Activated naive CD8-positive, alpha-beta T cell treated with anti-CD3 and anti-CD28 coated beads, Interleukin-2, amount 10 ng/mL, durations not matched to agents 7 days and 5 days (primary cell): ENCODE measurements at places on chromosomes 2 and 18. TPM values are rescaled to one million over a fixed set of nuclear protein-coding genes. Genes with fewer than 3 reads are reported as not detected.

The SP5 gene
- total RNA-seq, result not detected

DNA sequence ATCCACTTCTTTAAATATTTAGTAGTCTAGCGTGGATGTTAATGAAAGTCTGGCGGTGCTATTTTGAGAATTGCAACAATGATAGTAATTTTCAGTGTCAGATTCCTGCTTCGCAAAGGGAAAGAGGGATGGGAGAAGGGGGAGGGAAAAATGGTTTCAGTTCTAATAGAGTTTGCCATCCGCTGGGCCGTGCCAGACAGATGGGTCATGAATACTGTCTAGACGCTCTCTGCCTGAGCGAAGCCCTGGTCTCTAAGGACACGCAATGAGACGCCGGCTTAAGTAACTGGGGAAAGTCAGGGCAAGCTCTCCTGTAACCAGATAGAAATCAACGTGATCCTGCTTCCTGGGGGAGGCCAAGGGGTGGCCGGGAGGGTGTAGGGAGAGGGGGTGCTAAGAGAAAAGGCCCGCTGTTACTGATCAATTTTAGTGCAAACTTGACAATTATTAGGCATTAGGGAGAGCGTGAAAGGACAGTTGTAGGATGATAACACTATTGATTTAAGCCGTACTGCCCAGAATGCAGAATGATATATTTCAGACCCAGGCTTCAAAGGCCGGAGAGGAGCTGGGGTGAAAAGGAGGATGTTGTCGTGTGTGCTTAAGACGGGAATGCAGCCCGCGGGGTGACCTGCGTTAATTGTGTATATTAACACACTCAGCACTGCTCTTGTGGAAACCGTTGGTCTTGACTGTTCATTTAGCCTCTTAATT is 229.2 kb downstream of the LDLRAD4 start:
- H3K27me3 ChIP-seq, result no peaks in the 10 kb centered on the region
- H3K4me1 ChIP-seq, result peaks cover 25% of the 10 kb centered on the region
- DNase-seq, result no peak
- no peak overlapping the region for H3K27ac ChIP-seq
- H3K4me3 ChIP-seq, result no peak overlapping the region

The BCL11A gene
- 0.40 TPM for total RNA-seq

DNA sequence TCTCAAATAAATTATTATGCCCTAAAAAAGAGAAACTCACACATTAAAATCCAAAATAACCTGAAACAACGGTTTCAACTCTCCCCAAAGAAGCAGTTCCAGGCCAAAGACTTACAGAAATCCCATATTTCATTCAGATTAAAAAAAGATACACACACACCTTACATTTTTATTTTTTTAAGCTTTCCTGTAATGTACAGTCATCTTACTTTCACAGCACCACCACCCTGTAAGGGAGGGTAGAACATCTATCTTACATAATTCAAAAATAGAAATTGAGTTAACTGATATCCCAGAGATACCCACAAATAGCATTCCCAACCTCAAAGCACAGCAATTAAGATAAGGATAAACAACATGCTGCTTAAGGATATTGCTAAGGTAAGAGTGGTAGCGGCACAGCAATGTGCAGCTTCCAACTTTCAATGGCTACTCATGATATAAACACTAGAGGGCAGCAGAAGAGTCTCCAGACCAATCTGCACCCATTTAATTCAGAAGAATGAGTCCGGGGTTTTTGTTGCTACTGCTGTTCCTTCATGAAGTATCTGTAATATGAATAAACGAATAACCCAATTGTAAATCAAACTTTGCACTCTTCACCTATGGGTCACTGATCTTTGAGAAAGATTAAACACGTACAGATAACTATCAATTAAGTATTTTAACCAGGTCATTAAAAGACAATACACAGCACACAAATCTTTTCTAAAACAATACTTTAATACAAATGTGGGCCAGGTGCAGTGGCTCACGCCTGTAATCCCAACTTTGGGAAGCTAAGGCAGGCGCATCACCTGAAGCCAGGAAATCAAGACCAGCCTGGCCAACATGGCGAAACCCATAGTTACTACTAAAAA is 11.3 kb downstream of the GFPT1 start:
- peaks cover 8% of the 10 kb centered on the region for H3K4me1 ChIP-seq
- H3K27me3 ChIP-seq, result no peaks in the 10 kb centered on the region
- no peak for DNase-seq
- H3K36me3 ChIP-seq, result peaks cover 7% of the 10 kb centered on the region

DNA sequence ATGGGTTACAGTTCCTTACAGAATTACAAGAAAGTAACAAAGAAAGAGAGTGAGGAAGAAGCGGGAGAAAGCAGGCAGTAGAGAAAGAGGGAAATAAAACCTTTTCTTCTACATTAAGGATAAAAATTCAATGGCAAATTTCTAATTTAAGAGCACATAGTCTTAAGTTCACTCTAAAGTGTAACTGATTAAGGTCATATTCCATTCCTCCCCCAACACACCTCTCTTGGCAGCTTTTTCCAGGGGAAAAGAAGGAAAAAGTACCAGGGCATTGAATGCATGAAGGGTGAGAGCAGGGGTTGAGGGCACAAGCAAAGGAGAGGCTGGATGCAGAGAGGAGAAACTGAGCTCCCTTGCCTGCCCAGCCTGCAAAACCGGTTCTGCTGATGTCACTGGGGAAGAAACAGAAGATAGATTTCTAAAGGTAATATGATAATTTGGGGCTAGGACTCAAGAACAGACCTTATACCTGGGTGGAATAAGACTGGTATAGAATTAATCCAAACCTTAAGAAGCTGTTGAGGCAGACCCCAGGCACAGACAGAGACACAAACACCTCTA is 4.6 kb downstream of the ACMSD start:
- no peaks in the 10 kb centered on the region for H3K4me1 ChIP-seq
- no peak overlapping the region for H3K4me3 ChIP-seq
- peaks cover 16% of the 10 kb centered on the region for H3K27me3 ChIP-seq
- H3K27ac ChIP-seq, result no peak overlapping the region
- no peak for DNase-seq
- H3K36me3 ChIP-seq, result no peaks in the 10 kb centered on the region

GRCh38 chr2:69026691-69027459 is 13.9 kb downstream of the ANTXR1 start:
- no peaks in the 10 kb centered on the region for H3K36me3 ChIP-seq
- H3K27ac ChIP-seq, result no peak overlapping the region
- DNase-seq, result no peak
- peaks cover 30% of the 10 kb centered on the region for H3K27me3 ChIP-seq
- H3K4me1 ChIP-seq, result no peaks in the 10 kb centered on the region
- H3K4me3 ChIP-seq, result no peak overlapping the region

- no peak for DNase-seq
- H3K36me3 ChIP-seq, result no peaks in the 10 kb centered on the region
- H3K4me3 ChIP-seq, result no peak overlapping the region
- no peaks in the 10 kb centered on the region for H3K4me1 ChIP-seq
- H3K27me3 ChIP-seq, result peaks cover 9% of the 10 kb centered on the region
- H3K27ac ChIP-seq, result no peak overlapping the region
Observed at GRCh38 chr2:124241-124880, 78.1 kb upstream of the FAM110C start.

The GPR155 gene
- total RNA-seq, result 25.8 TPM

DNA sequence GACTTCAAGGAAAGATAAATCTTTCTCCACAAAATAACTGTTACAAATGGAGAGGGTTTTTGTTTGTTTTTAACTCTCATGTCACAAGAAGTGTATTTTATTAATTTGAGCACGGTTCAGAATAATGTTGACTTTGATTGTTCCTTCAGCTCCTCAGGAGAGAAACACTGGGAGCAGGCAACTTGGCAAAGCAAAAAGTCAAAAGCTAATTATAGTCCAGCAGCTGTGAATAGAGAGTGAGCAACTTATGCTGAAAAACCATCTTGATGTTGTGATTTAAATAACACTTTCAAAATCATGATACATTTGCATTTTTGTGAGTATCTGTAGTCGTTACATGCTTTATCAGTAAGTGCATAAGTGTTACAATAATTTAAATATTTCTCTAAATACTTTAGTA is 37.5 kb upstream of the TTN start:
- peaks cover 1% of the 10 kb centered on the region for H3K4me1 ChIP-seq
- H3K27me3 ChIP-seq, result no peaks in the 10 kb centered on the region
- no peak overlapping the region for H3K4me3 ChIP-seq
- H3K36me3 ChIP-seq, result peaks cover 19% of the 10 kb centered on the region

DNA sequence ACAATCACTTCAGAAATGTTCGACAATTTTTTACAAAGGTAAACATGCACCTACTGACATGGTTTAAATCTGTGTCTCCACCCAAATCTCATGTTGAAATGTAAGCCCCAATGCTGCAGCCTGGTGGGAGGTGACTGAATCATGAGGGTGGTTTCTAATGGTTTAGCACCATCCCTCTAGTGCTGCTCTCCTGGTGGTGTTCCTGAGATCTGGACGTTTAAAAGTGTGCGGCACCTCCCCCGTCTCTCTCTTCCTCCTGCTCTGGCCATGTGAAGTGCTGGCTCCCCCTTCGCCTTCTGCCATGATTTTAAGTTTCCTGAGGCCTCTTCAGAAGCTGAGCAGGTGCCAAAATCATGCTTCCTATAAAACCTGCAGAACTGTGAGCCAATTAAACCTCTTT is 28.3 kb downstream of the MAP3K2 start:
- no peak for DNase-seq
- no peak overlapping the region for H3K27ac ChIP-seq
- peaks cover 9% of the 10 kb centered on the region for H3K4me1 ChIP-seq

The GPR35 gene
- 19.3 TPM for total RNA-seq

GRCh38 chr2:234898534-234899053 is 53.2 kb upstream of the SH3BP4 start:
- no peaks in the 10 kb centered on the region for H3K27me3 ChIP-seq
- H3K4me3 ChIP-seq, result no peak overlapping the region
- no peaks in the 10 kb centered on the region for H3K4me1 ChIP-seq
- DNase-seq, result no peak

The PPP4R3B gene
- 78.1 TPM for total RNA-seq

DNA sequence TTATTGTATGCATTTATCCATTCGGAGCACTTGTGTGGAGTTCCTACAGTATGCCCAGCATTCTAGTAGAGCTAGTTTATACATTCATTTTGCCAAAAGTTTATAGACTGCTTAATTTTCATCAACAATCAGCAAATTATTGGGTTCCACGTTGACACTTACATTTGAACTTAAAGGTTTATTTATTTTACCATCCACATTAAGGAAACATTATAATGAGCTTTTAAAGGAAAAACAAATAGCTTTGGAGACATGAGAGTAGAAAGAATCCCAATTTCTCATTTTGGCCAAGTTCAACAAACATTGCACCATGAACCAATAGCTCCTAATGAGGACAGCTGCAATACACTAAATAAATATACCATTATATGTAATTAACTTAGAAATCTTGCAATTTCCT is 501.2 kb upstream of the SMIM21 start:
- no peaks in the 10 kb centered on the region for H3K36me3 ChIP-seq
- no peaks in the 10 kb centered on the region for H3K4me1 ChIP-seq
- no peaks in the 10 kb centered on the region for H3K27me3 ChIP-seq
- no peak overlapping the region for H3K4me3 ChIP-seq
- H3K27ac ChIP-seq, result no peak overlapping the region

- H3K36me3 ChIP-seq, result no peaks in the 10 kb centered on the region
- no peak for DNase-seq
- no peak overlapping the region for H3K27ac ChIP-seq
Observed at GRCh38 chr18:26407736-26408601, 140.4 kb downstream of the KCTD1 start.

- H3K4me1 ChIP-seq, result no peaks in the 10 kb centered on the region
- no peak overlapping the region for H3K27ac ChIP-seq
- no peak for DNase-seq
- no peak overlapping the region for H3K4me3 ChIP-seq
- no peaks in the 10 kb centered on the region for H3K36me3 ChIP-seq
- peaks cover 2% of the 10 kb centered on the region for H3K27me3 ChIP-seq
Observed at GRCh38 chr2:239822146-239822831, 202.9 kb downstream of the NDUFA10 start.

GRCh38 chr2:192535956-192536921 is 341.5 kb upstream of the TMEFF2 start:
- no peaks in the 10 kb centered on the region for H3K36me3 ChIP-seq
- no peak for DNase-seq
- no peaks in the 10 kb centered on the region for H3K4me1 ChIP-seq
- H3K27me3 ChIP-seq, result no peaks in the 10 kb centered on the region

- no peaks in the 10 kb centered on the region for H3K36me3 ChIP-seq
- no peak for DNase-seq
- H3K27me3 ChIP-seq, result peaks cover 9% of the 10 kb centered on the region
- H3K27ac ChIP-seq, result no peak overlapping the region
- H3K4me3 ChIP-seq, result no peak overlapping the region
Observed at GRCh38 chr2:229673676-229674075, 40.7 kb downstream of the DNER start.

The SLC23A3 gene
- total RNA-seq, result 4.7 TPM

The RAB12 gene
- total RNA-seq, result 18.5 TPM

The STPG4 gene
- 0.19 TPM for total RNA-seq

- H3K36me3 ChIP-seq, result no peaks in the 10 kb centered on the region
- no peak overlapping the region for H3K4me3 ChIP-seq
- no peak overlapping the region for H3K27ac ChIP-seq
- no peaks in the 10 kb centered on the region for H3K4me1 ChIP-seq
- DNase-seq, result no peak
- no peaks in the 10 kb centered on the region for H3K27me3 ChIP-seq
Observed at GRCh38 chr2:10772201-10772867, 40.3 kb downstream of the PDIA6 start.

DNA sequence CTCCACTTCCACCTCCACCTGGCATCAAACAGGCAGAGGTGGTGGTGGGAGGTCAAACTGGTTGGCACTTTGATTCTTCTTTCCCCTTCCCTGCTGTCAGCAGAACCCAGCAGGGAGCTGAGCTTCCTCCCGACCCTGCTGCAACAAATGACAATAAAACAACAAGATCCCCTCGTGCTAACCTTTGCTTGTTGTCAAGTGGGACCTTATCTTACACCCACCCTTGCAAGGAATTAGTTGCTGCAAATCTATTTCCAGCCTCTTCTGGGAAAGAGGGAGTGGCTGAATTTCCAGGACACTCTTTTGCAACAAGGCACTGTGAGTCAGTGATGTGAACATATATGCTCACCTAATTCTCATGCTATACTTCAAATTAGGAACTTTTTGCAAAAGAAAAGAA is 655.1 kb downstream of the DSC3 start:
- DNase-seq, result no peak
- no peaks in the 10 kb centered on the region for H3K36me3 ChIP-seq
- no peak overlapping the region for H3K27ac ChIP-seq
- H3K4me1 ChIP-seq, result no peaks in the 10 kb centered on the region
- no peak overlapping the region for H3K4me3 ChIP-seq

The KRTCAP3 gene
- 12.2 TPM for total RNA-seq

GRCh38 chr18:30489890-30490643 is 552.5 kb downstream of the DSC3 start:
- no peak overlapping the region for H3K4me3 ChIP-seq
- no peaks in the 10 kb centered on the region for H3K36me3 ChIP-seq
- DNase-seq, result no peak
- no peaks in the 10 kb centered on the region for H3K4me1 ChIP-seq
- no peak overlapping the region for H3K27ac ChIP-seq

GRCh38 chr2:200131307-200131706 is 175.2 kb upstream of the SPATS2L start:
- no peak overlapping the region for H3K4me3 ChIP-seq
- no peaks in the 10 kb centered on the region for H3K36me3 ChIP-seq
- H3K27ac ChIP-seq, result no peak overlapping the region
- H3K27me3 ChIP-seq, result peaks cover 10% of the 10 kb centered on the region
